ENCODE measurements at places on chromosomes 11 and 22.
A peak's percentile ranks its signal among the peaks of the same experiment; 100 is the strongest.

DNA sequence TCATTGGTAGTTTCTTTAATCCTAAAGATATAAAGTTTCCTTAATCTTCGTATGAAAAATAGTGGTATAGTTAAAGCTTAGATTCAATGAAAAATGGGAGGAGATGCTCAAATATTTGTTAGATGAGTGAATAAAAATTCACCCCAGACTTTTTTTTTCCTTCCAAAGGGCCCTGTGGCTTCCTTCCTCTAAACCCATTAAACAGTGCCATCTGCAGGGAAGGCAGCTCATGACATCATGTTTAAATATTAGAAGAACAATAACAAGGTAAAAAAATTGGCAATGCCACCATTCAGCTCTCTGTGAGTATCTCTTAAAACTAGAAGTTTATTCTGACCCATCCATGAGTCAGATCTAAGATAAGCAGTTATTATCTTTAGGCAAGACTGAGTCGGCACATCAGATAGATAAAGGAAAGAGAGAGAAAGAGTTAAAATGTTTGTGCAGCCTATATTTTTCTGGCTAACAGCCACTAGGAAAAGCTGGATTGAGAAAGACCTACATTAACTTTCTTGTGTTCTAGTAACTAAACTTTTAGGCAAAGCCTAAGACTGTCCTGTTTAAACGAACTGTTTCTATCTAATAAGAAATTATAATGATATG, 19.1 kb upstream of the OOSP1 start:
- peak; percentile 26 for DNase-seq

- peak; percentile 38 for DNase-seq
Measured at GRCh38 chr11:9574622-9575259, 1.3 kb downstream of the WEE1 start.

DNA sequence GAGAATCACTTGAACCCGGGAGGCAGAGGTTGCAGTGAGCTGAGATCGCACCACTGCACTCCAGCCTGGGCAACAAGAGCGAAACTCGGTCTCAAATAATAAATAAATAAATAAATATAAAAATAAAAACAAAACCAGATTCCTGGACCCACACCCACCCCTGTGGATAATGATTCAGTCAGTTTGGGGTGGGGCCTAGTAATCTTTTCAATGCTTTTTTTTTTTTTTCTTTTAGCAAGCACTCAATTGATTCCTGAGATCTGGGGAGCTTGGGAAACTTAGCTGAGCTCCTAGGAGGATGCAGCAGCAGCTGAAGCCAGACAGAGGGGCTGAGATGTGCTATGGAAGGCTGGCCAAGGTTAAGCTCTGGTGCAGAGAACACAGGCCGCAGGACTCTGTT, 4.6 kb upstream of the PC start:
- DNase-seq = no peak

GRCh38 chr22:42794551-42795510, 62.2 kb downstream of the ARFGAP3 start:
- peak; percentile 46 for DNase-seq

DNA sequence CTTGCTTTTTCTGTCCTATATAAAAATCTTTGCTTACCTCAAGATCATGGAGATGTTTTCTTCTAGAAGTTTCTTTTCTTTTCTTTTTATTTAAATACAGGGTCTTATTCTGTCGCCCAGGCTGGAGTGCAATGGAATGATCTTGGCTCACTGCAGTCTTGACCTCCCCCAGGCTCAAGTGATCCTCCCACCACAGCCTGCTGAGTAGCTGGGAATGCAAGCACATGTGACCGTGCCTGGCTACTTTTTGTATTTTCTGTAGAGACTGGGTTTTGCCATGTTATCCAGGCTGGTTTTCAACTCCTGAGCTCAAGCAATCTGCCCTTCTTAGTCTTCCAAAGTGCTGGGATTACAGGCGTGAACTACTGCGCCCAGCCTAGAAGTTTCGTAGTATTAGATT, 45.3 kb downstream of the USP35 start:
- no peak for DNase-seq
